ENCODE measurements at places on chromosomes 7 and 10. TPM values are rescaled to one million over a fixed set of nuclear protein-coding genes. Genes with fewer than 3 reads are reported as not detected.

The TRIM50 gene
- total RNA-seq, result 9.8 TPM

The UBE2D1 gene
- total RNA-seq, result 26.6 TPM

The VWA2 gene
- total RNA-seq, result 12.3 TPM

The CLEC5A gene
- not detected for total RNA-seq

The UPK3BL2 gene
- 0.48 TPM for total RNA-seq

The GJD4 gene
- total RNA-seq, result 0.17 TPM

The PRKG1 gene
- 8.1 TPM for total RNA-seq

The OR9A2 gene
- total RNA-seq, result not detected

The TMEM236 gene
- total RNA-seq, result 1.4 TPM

The WDR91 gene
- total RNA-seq, result 8.0 TPM

DNA sequence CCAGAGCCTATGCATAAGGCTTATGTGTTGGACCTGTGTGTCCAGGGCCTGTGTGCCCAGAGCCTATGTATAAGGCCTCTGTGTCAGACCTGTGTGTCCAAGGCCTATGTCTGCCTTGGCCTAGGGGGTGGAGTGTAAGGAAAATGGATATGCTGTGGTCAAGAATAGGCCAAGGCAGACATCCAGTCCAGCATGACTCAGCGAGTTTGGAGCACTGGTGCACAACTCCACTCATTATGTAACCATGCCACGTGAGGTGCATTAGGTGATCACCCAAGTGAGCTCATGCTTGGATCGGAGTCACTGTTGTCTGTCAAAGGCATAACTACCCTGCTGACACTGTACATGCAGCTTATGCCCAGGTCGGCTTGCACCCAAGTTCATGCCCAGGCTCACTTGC is 238.9 kb downstream of the CACNA2D1 start:
- H3K4me1 ChIP-seq, result no peaks in the 10 kb centered on the region
- no peaks in the 10 kb centered on the region for H3K36me3 ChIP-seq
- no peak overlapping the region for H3K4me3 ChIP-seq
- no peaks in the 10 kb centered on the region for H3K27me3 ChIP-seq

- H3K27me3 ChIP-seq, result no peaks in the 10 kb centered on the region
- H3K4me3 ChIP-seq, result no peak overlapping the region
- peaks cover 22% of the 10 kb centered on the region for H3K4me1 ChIP-seq
- H3K36me3 ChIP-seq, result no peaks in the 10 kb centered on the region
- H3K27ac ChIP-seq, result peak overlapping the region; percentile 51
Observed at GRCh38 chr7:130926001-130926691, 192.1 kb upstream of the KLF14 start.

GRCh38 chr10:38143587-38143986 is 49.5 kb downstream of the ZNF37A start:
- no peaks in the 10 kb centered on the region for H3K36me3 ChIP-seq
- no peaks in the 10 kb centered on the region for H3K27me3 ChIP-seq
- no peaks in the 10 kb centered on the region for H3K4me1 ChIP-seq
- no peak for DNase-seq

DNA sequence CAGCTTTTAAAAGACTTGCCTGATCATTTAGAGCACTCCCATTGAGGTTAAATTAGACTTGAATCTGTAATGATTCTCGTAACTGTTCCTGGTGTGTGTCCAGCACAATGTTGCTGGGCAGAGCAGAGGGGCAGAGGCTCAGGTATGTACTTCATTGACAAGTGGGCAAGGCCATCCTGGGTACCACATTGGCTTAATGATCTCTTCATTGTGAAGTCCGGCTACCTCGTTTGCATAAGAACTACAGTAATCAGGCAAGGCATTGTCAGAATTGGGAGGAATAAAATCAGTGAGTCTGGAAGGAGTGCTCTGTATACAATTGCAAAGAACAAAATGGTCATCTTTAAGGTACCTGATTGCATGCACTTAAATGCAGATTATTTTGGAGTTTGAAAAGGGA is 6.1 kb downstream of the RPS24 start:
- H3K27me3 ChIP-seq, result no peaks in the 10 kb centered on the region
- H3K36me3 ChIP-seq, result peaks cover 4% of the 10 kb centered on the region
- peaks cover 10% of the 10 kb centered on the region for H3K4me1 ChIP-seq
- no peak for DNase-seq

GRCh38 chr10:86545101-86545500 is 23.5 kb upstream of the WAPL start:
- no peaks in the 10 kb centered on the region for H3K36me3 ChIP-seq
- no peak overlapping the region for H3K4me3 ChIP-seq
- DNase-seq, result no peak
- no peak overlapping the region for H3K27ac ChIP-seq

- H3K36me3 ChIP-seq, result no peaks in the 10 kb centered on the region
- H3K27ac ChIP-seq, result no peak overlapping the region
- no peak overlapping the region for H3K4me3 ChIP-seq
Observed at GRCh38 chr7:108869070-108869469, 299.4 kb downstream of the DNAJB9 start.

DNA sequence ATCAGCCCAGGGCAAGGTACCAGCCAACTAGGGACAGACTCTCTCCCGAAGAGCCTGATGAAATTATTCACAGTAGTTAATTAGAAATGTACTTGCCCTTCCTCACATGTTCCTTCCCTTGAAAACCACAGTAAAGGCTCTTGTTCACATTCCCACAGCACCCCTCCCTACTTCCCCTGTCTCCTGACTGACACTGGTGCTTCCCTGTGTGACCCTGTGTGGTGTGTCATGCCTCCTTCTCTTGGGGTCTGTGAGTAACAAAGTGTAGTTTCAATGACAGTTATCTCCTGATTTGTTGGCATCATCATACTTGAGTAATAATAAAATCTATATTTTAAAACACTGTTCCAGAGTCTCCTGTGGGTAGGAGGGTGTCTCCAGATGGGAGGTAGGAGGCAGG is 209.7 kb downstream of the ABCA13 start:
- no peak for DNase-seq
- H3K27me3 ChIP-seq, result no peaks in the 10 kb centered on the region
- H3K4me1 ChIP-seq, result no peaks in the 10 kb centered on the region
- no peak overlapping the region for H3K27ac ChIP-seq

- H3K36me3 ChIP-seq, result no peaks in the 10 kb centered on the region
- no peak for DNase-seq
- H3K27ac ChIP-seq, result peak overlapping the region; percentile 33
- peaks cover 23% of the 10 kb centered on the region for H3K4me1 ChIP-seq
- H3K4me3 ChIP-seq, result no peak overlapping the region
Observed at GRCh38 chr7:116776046-116776445, 86.3 kb upstream of the CAPZA2 start.

GRCh38 chr10:27944005-27944404 is 54.9 kb downstream of the ODAD2 start:
- H3K36me3 ChIP-seq, result no peaks in the 10 kb centered on the region
- no peak for DNase-seq
- no peak overlapping the region for H3K4me3 ChIP-seq
- peaks cover 6% of the 10 kb centered on the region for H3K27me3 ChIP-seq

- peak; percentile 79 for DNase-seq
- no peak overlapping the region for H3K27ac ChIP-seq
- H3K4me1 ChIP-seq, result no peaks in the 10 kb centered on the region
- H3K4me3 ChIP-seq, result no peak overlapping the region
- no peaks in the 10 kb centered on the region for H3K27me3 ChIP-seq
- no peaks in the 10 kb centered on the region for H3K36me3 ChIP-seq
Observed at GRCh38 chr10:87850742-87851205, 12.6 kb downstream of the KLLN start.

DNA sequence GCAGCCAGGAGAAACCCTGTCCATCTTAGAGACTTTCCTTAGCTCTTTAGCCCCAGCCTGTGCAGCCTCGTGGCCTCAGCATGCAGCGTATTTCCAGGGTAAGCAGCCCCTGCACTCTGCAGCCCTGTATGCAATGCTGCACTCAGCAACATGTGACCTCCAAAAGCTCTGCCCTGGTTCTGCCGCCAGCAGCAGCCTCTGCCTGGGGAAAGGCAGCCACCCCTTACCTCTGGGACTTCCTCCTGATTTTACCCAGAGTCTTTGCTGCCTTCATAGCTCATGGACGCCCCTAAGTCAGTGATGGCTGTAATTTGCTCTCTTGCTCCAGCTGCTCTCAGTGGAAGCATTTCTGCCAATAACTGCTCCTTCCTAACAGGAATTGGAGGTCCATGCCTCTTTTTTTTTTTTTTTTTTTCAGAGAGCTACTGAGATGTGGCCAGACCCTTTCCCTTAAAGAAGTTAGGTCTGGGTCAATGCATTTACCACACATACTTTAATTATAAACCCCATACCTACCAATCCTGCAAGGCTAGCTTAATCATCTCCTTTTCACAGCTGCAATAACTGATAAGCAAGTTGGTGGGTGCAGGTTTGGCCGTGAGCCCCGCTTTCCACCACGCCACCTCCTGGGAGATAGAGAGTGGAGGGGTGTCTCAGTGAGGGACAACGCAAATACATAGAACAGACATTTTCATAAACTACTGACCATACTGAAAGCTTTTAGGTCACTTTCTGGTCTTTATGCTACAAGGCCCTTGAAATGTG is 71.7 kb downstream of the RAMP3 start:
- H3K27ac ChIP-seq, result no peak overlapping the region
- H3K4me1 ChIP-seq, result no peaks in the 10 kb centered on the region
- H3K36me3 ChIP-seq, result no peaks in the 10 kb centered on the region
- no peak for DNase-seq
- no peak overlapping the region for H3K4me3 ChIP-seq

- no peaks in the 10 kb centered on the region for H3K27me3 ChIP-seq
- H3K36me3 ChIP-seq, result no peaks in the 10 kb centered on the region
- no peaks in the 10 kb centered on the region for H3K4me1 ChIP-seq
- H3K4me3 ChIP-seq, result no peak overlapping the region
- H3K27ac ChIP-seq, result no peak overlapping the region
- DNase-seq, result no peak
Observed at GRCh38 chr7:37786741-37787569, 61.4 kb upstream of the NME8 start.

GRCh38 chr10:125605167-125605566 is 77.8 kb downstream of the TEX36 start:
- H3K36me3 ChIP-seq, result no peaks in the 10 kb centered on the region
- peak; percentile 23 for DNase-seq
- H3K4me1 ChIP-seq, result no peaks in the 10 kb centered on the region
- no peak overlapping the region for H3K4me3 ChIP-seq
- no peaks in the 10 kb centered on the region for H3K27me3 ChIP-seq

DNA sequence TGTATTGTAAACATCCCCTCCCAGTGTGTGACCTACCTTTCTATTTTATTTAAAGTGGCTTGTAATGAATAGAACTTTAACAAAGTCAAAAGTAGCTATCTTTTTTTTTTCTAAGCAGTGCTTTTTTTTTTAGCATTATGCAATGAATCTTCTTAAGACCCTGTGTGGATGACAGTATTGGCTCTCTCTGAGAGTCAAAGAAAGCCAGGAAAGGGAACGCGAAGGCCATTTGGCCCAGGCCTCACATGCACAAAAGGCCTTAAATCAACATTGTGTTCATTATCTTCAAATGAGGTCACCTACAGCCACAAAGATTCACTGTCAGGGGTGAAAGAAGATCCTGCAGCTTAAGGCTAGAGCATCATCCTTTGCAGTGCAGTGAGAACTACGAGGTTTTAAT is 721.5 kb downstream of the GRID1 start:
- H3K4me3 ChIP-seq, result no peak overlapping the region
- no peak overlapping the region for H3K27ac ChIP-seq
- DNase-seq, result no peak

DNA sequence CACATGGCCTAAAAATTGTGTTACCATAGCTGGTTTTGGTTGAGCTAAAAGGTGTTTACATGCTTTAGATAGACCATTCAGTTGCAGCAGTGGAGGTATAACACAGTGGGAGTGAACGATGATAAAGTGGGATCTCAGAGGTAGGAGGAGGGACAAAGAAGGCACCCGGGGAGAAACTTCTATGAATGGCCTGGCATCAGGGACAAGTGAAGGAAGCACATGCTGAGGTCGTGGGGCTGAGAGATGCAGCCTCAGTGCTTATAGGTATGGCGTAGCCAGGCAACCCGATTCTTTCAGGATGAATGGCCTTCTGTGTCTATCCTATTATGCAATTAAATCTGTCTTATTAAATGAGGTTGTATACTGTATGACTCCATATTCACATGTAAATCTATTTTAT is 3.9 kb upstream of the CDK6 start:
- no peak overlapping the region for H3K27ac ChIP-seq
- H3K4me1 ChIP-seq, result no peaks in the 10 kb centered on the region
- no peak for DNase-seq

DNA sequence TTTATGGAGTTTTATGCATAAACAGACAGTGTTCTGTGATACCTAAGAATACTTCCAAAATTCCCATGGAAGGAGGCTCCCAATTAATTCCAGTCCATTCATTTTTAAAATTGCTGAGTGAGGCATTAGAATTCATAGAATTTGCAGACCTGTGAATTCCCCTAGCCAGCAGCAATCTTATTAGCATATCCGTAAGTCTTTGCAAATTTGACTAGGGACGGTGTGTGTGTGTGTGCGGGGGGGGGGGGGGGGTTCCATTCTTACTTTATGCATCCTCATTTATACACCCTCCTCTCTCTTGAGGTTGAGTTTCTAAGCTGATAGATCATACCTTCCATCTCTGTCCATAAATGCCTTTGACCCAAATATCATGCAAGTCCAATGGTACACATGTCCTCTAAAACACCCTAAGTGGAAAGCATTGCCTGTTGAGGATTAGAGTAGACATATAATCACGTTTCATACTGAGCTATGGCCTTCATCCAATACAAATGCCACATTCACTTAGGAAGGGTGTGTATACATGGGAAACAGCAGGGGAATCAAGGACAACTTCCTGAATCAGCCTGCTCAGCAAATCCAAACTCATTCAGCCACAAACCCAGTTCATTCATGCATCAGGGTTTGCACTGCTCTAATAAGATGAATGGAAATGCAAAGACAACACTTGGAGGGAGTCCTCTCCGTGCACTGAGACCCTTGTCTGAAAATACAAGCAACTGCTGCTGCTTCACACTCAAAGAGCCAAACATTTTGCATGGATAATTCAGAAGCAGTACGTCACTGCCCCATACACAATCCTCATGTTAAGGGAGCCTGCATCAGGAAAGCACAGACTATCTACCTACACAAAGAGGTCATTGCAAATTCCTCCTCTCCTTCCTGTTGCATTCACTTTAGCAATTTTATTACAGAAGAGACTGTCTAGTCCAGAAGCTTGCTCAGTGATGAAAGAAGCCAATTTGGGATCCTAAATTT is 350.8 kb downstream of the KCNMA1 start:
- H3K36me3 ChIP-seq, result no peaks in the 10 kb centered on the region
- H3K4me3 ChIP-seq, result no peak overlapping the region
- no peak overlapping the region for H3K27ac ChIP-seq
- DNase-seq, result no peak
- peaks cover 52% of the 10 kb centered on the region for H3K4me1 ChIP-seq
- peaks cover 4% of the 10 kb centered on the region for H3K27me3 ChIP-seq

- DNase-seq, result peak; percentile 79
- H3K27me3 ChIP-seq, result peaks cover 21% of the 10 kb centered on the region
- peak overlapping the region; percentile 83 for H3K4me3 ChIP-seq
Observed at GRCh38 chr10:52308251-52309031, 5.6 kb upstream of the DKK1 start.

DNA sequence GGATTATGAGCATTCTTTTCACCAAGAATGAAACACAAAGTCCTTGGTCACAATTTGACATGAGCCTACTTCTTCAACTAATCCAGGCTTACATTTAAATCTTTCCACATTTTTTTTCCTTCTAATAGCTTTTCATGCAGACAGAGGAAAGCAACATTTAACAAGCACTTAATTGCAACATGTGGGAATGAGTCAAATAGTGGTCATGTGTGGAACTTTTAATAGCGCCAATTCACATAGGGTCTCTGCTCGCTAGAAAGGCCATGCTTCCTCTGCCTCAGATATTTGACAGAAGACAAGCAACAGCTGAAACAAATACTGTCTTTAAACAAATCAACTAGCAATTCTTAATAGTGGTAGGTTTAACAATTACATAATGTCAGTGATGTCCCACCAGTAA is 285.9 kb upstream of the ETV1 start:
- no peaks in the 10 kb centered on the region for H3K36me3 ChIP-seq
- no peak overlapping the region for H3K4me3 ChIP-seq
- no peaks in the 10 kb centered on the region for H3K27me3 ChIP-seq
- no peak overlapping the region for H3K27ac ChIP-seq
- no peaks in the 10 kb centered on the region for H3K4me1 ChIP-seq
- DNase-seq, result no peak
